ENCODE measurements at places on chromosomes 4 and X. TPM values are rescaled to one million over a fixed set of nuclear protein-coding genes. Genes with fewer than 3 reads are reported as not detected.

The RAP2C gene
- total RNA-seq, result 39.7 TPM

The SERPINA7 gene
- not detected for total RNA-seq

The GUCY1B1 gene
- total RNA-seq, result 1.5 TPM

The RNF113A gene
- 32.2 TPM for total RNA-seq

The HTATSF1 gene
- 90.9 TPM for total RNA-seq

The GPRIN3 gene
- 66.9 TPM for total RNA-seq

The XG gene
- not detected for total RNA-seq

The VCX gene
- total RNA-seq, result not detected

The FGG gene
- total RNA-seq, result not detected

The GLRA2 gene
- not detected for total RNA-seq

The FRG2 gene
- not detected for total RNA-seq

The TRPC5OS gene
- total RNA-seq, result not detected

The F9 gene
- total RNA-seq, result not detected

The MAGEA9B gene
- total RNA-seq, result not detected

The ERAS gene
- total RNA-seq, result not detected

The NPY1R gene
- not detected for total RNA-seq

The SLC9B1 gene
- 1.3 TPM for total RNA-seq

The ARSD gene
- total RNA-seq, result 2.1 TPM

The NPNT gene
- total RNA-seq, result not detected

The DLG3 gene
- 48.8 TPM for total RNA-seq

The SYTL4 gene
- not detected for total RNA-seq

The RIPPLY1 gene
- not detected for total RNA-seq

The SORCS2 gene
- total RNA-seq, result 0.05 TPM

The TRIM61 gene
- total RNA-seq, result 1.7 TPM

The CHRDL1 gene
- not detected for total RNA-seq

The MYL5 gene
- total RNA-seq, result 14.3 TPM

The CFI gene
- total RNA-seq, result 0.26 TPM

The DUX4 gene
- total RNA-seq, result not detected

The MAGEA12 gene
- total RNA-seq, result not detected

The RBM46 gene
- not detected for total RNA-seq

The IL2 gene
- 1.1 TPM for total RNA-seq

The CXCL10 gene
- 0.75 TPM for total RNA-seq

The BTC gene
- not detected for total RNA-seq

The MAOB gene
- not detected for total RNA-seq

The IL1RAPL2 gene
- total RNA-seq, result not detected

The STK26 gene
- total RNA-seq, result 39.5 TPM

The ATOH1 gene
- not detected for total RNA-seq

The SLC38A5 gene
- total RNA-seq, result 123 TPM

The DAPP1 gene
- 25.3 TPM for total RNA-seq

The GABRQ gene
- total RNA-seq, result not detected

The MAGEB1 gene
- total RNA-seq, result not detected

The NRK gene
- not detected for total RNA-seq
